ENCODE measurements at places on chromosomes 13 and 19. TPM values are rescaled to one million over a fixed set of nuclear protein-coding genes. Genes with fewer than 3 reads are reported as not detected.

SHKBP1 gene
- total RNA-seq: 28.8 TPM

TRAPPC6A gene
- total RNA-seq: 19.2 TPM

TMEM38A gene
- total RNA-seq: 1.3 TPM

ADM5 gene
- total RNA-seq: not detected

ZNF66 gene
- total RNA-seq: 0.12 TPM

GPC6 gene
- 52.5 TPM for total RNA-seq

ADGRE2 gene
- 0.24 TPM for total RNA-seq

CBLC gene
- not detected for total RNA-seq

CRX gene
- not detected for total RNA-seq

CEACAM8 gene
- total RNA-seq: not detected
